Activated naive CD4-positive, alpha-beta T cell treated with anti-CD3 and anti-CD28 coated beads, Interleukin-2, amount 10 ng/mL, durations not matched to agents 7 days and 5 days (primary cell): ENCODE measurements at places on chromosomes 1 and 21.
A peak's percentile ranks its signal among the peaks of the same experiment; 100 is the strongest.

DNA sequence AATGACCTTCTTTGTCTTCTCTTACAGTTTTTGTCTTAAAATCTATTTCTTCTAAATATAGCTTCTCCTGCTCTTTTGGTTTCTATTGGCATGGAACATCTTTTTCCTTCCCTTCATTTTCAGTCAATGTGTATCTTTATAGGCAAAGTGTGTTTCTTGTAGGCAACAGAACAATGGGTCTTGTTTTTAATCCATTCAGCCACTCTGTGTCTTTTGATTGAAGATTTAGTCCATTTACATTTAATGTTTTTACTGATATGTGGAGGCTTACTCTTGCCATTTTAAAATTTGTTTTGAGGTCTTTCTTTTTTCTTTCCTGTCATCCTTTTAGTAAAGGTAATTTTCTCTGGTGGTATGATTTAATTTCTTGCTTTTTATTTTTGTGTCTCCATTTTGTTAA, 271.2 kb upstream of the ZP4 start:
- DNase-seq = no peak

DNA sequence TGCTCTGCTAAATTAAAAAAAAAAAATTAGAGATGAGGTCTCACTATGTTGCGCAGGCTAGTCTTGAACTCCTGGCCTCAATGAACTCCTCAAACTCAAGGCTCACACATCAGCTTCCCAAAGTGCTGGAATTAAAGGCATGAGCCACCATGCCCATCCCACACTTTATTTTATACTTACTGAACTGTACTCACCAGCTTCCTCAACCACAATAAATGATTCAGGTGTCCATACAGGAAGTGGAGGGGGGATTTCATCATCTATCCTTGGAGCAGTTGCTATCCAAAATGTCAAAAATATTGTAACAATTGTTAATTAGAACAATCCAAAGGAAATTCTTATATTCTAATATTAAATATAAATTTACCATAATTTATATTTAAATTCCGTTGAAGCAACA, 22.4 kb upstream of the RSBN1 start:
- no peak for DNase-seq

GRCh38 chr1:237166086-237166485, 124.1 kb downstream of the RYR2 start:
- no peak for DNase-seq

- no peak for DNase-seq
Measured at GRCh38 chr1:94745742-94746141, 74.4 kb upstream of the SLC44A3 start.

DNA sequence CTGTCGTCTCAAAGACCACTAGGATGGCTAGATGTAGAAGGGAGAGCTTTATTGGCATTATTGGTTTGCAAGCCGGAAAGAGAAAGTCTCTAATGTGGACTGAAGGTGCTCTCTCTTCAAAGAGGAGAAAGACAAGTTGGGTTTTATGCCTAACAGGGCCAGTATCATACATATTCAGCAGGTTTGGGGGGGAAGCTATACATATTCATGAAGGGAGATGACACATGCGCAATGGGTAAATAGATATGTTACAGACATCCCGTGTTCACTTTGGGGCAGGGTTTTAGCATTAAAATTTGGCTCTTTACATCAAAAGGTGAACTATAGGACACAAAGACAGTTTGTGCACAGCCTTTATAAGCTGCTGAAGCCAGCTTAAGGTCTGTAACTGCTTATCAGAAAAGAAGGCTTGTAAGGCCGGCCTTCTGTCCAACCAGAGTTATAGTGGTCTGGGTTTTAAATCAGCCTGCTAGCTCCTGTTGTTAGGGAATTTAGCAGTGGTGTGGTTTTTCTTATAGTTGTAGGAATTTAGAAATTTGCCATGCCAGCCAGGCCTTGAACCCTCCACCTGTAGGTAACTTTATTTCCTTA, 46.5 kb upstream of the LRRN2 start:
- DNase-seq = no peak

GRCh38 chr21:46052703-46053651, 44.9 kb upstream of the COL6A2 start:
- no peak for DNase-seq

DNA sequence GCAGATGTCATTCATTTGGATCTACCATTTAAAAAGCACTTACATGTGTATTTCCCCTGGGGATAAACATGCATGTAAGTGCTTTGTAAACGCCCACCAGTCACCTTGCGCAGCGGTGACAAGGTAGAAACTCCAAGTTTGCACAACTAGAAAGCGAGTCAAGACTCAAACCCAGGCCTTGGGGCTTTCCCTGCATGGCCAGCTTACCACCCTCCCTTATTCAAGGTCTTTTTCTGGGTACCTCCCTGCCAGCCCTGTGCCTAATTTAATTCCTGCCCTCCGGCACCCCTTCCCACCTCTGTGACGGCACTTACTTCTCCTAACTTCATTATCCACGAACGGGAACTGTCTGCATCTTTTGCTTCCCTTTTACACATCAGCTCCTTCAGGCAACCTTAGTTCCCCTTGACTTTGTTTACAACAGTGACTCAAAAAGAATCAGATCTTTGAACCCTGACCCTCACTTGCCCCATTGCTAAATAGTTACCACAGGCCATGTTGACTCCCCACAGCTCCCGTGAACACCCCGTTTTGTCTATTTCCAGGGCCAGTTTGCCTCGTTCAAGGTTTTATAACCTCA, 138.3 kb upstream of the ETS2 start:
- no peak for DNase-seq

DNA sequence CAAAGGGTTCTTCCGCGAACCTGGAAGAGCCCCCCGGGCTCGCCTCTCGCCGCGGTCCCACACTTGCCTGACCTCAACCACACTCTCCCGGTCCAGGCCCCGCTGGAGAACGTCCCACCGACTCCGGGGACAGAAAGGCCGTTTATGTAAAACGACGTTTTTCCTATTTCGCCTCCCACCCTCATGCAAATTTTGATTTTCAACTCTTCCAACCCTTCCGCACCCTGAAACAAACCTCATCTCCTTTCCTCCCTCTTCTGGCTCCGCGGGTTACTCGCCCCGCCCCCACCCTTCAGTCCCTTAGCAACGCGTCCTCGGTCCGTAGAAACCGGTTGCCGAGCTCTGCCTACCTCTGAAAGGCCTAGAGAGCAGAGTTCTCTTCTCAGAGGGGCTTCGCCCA, at the start of gene C1orf141:
Gene C1orf141, minus strand, starts transcription at position 276 of the 400 bp plus-strand sequence. CDS start 7,730 bp downstream, outside the sequence.
- peak; percentile 44 for DNase-seq
